COR-L47 (cell line): ENCODE measurements at places on chromosomes 6 and 20.

- DNase-seq = no peak
These were observed 157.0 kb downstream of the SCML4 start for GRCh38 chr6:107666981-107667601.

DNA sequence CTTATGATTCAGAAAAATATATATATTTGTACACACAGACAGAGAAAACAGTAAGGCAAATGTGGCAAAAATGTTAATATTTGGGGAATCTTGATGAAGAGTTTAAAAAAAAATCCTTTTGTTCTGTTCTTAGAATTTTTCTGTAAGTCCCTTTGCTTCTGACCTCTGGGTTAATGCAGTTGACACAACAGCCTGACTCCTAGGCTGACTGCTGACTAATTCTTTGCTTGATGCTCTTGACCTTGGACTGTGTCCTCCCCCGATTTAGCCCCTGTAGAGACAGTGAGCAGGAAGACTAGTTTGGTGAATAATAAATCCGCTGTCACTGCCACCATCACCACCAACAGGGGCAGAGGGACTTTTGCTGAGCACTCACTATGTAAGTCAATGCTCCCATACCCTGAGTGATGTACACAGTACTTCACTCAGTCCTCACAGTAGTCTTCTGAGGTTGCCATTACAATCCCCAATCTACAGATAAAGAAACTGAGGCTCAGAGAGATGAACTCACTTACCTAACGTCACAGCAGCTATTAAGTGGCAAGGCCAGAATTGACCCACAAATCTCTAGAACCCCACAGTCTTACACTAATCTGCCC is 71.7 kb downstream of the SNX5 start:
- no peak for DNase-seq

DNA sequence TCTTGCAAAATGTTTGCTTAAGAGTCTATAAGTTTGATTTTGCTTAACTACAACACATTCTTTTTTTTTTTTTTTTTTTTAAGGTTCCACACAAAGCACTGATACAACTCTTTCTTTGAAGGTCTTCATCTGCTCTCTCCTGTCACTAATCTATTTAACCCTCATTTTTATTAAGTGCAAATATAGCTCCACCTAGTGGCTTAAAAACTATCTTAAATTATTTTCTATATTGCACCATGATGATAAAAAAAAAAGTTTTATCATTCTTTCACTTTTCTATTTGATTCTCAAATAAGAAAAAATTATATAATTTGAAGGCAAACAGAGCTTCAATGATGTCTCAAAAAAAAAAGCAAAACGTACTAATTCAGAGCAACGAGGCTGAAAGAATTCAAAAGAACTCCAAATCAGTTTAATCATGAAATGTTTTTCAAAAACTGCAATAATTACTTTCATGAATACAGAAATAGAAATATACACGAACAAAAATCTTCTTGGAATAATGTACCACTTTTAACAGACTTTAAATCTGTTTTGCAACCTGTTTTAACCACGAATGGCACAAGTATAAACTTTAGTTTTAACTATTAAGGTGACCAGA is 12.8 kb downstream of the ESF1 start:
- peak; percentile 40 for DNase-seq

DNA sequence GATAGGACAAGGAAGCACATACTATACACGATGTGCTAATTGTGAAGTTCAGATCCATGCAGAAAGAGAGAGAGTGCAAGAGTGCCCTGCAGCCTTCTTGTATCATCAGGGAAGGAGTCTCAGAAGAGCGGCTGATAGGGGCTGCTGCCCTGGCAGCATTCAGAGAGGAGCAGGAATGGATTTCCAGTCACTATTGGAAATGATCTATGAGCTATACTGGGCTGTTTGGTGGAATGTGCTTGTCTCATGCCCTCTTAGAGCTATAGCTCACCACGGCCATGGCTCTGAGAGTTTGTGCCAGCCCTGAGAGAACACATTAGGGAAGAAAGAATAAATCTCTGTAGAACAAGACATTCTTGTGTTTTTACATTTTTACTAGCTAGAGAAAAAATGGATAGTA is 212.6 kb upstream of the RAB32 start:
- no peak for DNase-seq

DNA sequence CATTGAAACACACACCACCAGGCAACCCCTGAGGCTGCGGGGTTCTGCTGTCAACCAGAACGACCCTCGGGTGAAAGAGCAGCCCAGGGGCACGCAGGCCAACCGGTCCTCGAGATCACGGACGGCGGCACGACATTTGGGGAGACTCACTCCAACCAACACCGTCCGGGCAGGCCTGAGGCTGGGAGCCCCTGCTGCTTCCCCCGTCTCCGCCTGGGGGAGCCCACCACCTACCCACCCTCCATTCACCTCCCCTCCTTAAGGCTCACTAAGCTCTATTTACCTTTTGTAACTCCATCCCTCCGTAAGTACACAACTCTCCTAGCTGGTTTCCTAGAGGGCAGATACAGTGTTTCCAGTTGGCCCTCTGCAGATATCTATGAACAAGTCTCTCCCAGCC is 971.3 kb upstream of the DEFB115 start:
- DNase-seq = no peak

- DNase-seq = no peak
These were observed 18.7 kb downstream of the CDS2 start for GRCh38 chr20:5145365-5146098.

DNA sequence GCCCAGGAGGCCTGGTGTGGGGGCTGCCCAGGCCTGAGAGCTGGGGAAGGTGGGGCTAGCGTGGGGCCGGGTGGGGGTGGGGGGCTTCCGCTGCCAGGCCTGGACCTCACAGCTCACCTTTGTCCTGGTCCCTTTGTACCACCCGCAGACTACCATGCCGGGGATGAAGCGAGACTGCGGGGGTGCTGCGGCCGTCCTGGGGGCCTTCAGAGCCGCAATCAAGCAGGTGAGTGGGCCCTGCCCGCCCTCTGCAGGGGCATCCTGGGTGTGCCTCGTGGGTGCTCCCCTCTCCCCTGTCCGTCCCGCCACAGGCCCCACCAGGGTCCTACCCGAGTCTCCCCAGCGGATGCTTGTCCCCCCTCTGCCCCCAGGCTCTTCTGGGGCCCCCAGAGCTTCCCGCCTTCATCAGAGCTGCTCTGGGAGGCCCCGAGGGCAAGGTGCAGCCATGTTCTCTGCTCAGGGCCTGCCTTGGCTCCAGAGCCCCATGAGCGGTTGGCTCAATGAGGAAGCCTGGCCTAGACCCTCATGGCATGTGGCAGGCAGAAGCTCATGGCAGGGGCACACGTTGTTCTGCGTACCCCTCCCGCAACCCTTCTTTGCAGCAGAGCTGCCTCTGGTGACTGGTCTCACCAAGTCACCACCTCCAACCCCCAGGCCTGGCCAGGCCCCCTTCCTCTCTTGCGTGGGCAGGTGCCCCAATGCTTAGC is 14.5 kb downstream of the NPEPL1 start:
- DNase-seq = no peak

DNA sequence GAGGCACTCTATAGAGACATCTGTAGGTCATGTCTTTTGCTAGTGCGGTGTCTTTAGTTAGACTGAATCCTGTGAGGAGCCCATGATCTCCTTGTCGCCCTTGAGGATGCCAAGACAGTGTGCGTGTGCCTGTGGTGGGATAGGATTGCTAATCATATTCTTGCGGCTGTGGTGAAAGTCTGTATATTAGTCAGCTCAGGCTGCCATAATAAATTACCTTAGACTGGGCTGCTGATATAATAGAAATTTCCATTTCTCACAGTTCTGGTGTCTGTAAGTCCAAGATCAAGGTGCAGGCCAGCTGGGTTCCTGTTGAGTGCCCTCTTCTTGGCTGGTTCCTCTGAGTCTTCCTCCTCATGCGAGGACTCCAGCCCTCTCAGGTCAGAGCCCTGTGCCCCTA is 141.2 kb downstream of the JARID2 start:
- no peak for DNase-seq

DNA sequence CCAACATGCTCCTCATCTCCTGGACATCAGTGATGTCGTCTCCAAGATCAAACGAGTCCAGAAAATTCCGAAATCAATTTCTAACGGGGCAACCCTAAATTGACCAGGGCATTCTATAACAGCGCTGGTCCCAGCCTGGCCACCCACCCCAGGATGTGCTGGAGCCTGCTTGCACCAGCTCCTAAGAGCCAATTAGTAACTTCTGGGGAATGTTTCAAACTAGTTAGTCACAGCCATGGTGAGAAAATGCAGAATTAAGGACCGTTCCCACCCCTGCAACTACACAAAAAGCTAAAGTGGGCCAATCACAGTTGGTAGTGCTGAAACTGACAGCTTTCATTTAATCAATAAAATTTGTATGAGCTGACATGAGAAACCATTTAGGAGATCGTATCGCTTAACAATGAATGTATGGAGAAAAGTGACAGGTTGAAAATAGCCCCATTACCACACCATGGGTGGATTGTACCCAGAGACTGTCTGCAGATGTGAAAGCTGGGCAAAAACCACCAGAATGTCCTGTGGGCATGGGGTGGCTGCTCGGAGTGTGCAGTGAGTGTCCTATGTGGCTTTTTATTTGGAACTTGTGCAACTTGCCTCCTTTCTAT is 165.7 kb upstream of the AFDN start:
- no peak for DNase-seq

DNA sequence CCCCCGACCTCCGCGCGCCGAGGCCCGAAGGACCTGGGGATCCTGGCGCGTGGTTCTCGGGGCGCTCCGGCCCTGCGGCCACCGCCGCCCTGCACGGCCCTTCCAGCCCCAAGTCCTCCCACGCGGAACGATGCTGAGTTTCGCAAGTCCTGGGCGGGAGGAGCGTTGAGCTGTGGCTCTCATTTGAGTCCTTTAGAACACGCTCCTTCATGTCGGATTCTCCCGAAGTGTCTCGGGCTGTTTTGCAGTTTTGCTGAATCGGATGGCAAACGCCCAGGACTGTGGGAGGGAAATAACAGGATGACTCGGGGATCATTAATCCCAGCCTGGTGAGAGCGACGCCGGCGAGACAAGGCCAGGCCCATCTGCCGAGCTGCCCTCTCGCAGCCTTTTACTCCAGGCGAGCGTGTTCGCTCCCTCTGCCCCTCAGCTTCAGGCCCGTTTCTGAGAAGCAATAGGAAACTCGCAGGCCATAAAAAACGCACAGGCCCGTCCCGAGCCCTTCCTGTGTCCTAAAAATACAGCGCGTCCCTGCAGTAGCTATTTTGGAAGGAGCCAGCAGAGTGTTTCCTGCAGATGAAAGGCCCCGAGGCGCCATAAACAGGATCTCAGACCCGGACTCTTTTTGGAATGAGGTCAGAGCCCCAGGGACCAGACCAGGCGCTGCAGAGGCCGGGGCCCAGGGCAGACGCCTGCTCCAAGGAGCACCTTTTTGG is 153.5 kb downstream of the DLL1 start:
- DNase-seq = no peak

- DNase-seq = no peak
These were observed 630.7 kb upstream of the MMS22L start for GRCh38 chr6:97913721-97914120.

- peak; percentile 3 for DNase-seq
These were observed 314.7 kb downstream of the EPM2A start for GRCh38 chr6:145420599-145420998.

- DNase-seq = peak; percentile 48
These were observed 608.4 kb downstream of the EPHA7 start for GRCh38 chr6:92810913-92811312.

GRCh38 chr6:159945801-159946392 is 23.0 kb upstream of the IGF2R start:
- no peak for DNase-seq

GRCh38 chr20:25285091-25285647 is 37.3 kb downstream of the PYGB start:
- DNase-seq = no peak

DNA sequence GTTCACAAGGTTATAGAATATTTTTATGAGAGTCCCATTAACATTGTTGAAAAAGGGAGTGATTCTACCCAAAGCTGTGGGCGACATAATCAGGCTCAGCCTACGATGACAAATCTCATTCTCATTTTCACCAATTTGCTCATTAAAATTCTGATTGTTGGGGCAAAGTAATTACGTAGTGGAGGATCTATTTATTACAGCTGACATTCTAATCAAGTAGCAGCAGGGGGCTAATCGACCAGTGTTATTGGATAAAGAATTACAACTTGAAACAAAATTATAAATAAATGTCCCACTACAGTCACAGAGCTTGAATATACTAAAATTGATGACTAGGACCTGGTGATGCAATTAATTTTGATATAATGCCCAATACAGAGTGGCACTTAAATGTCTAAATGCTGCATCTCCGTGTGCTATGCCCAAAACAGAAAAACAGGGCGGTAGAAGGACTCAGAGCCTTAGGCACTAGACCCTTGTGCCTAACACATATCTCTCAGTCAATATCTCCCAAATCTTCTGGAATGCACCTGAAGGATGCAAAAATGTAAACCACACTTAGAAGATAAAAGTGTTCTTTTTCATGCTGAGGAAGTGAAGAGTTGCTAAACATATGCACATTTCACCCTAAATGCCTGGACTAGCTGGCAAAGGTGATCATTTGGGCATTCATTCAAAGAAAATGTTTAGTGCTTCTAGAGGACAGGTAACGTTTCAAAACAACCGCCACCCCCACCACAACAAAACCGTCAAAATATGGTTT is 88.3 kb downstream of the CD24 start:
- peak; percentile 2 for DNase-seq

DNA sequence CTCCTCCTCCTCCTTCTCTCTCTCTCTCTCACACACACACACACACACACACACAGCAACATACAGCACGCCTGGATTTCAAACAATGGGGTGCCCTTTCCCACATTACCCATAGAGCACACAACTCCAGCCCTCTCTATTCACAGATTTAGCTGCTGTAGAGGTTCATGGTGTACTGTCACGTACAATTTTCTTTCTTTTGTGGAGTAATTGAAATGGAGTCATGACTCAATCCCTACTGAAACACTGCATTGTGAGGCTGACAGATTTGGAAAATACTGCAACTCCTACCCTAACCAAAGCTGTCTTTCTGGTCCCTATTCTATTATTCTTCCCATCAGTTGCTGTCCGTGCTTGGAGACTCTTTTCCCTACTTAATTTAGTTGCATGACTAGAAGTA is 166.9 kb downstream of the EDN1 start:
- no peak for DNase-seq

DNA sequence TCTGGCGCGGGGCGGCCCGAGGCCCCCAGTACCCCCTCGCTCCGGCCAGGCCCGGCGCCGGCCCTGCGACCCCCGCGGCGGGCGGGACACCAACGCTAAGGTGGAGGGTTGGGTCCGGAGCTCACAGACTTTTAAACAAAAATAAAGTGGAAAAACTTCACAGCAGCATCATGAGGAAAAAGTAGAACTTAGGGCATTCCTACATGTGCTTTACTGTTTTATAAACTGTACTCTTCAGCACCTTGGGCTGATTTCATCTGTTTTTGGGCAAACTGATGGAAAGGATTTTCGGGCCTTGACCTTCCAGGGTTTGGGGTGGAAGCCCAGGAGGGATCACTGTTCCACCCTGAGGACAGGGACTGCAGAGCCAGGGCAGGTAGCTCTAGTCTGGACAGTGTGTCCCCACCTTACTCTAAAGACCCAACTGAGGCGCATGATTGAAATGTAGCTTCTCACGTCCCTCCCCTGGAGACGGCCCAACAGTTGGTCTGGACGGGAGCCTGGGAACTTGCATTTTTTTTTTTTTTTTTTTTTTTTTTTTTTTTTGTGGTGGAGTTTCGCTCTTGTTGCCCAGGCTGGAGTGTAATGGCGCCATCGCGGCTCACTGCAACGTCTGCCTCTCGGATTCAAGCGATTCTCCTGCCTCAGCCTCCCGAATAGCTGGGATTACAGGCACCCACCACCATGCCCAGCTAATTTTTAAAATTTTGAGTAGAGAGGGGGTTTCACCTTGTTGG is 740 bp downstream of the NELFCD start:
- no peak for DNase-seq

- DNase-seq = no peak
These were observed 90.6 kb downstream of the TTLL2 start for GRCh38 chr6:167415441-167415961.

- DNase-seq = no peak
These were observed 11.4 kb downstream of the MYB start for GRCh38 chr6:135192256-135193174.
